Right kidney (tissue), 9 donors: ENCODE measurements at places on chromosomes 7 and 10.

DNA sequence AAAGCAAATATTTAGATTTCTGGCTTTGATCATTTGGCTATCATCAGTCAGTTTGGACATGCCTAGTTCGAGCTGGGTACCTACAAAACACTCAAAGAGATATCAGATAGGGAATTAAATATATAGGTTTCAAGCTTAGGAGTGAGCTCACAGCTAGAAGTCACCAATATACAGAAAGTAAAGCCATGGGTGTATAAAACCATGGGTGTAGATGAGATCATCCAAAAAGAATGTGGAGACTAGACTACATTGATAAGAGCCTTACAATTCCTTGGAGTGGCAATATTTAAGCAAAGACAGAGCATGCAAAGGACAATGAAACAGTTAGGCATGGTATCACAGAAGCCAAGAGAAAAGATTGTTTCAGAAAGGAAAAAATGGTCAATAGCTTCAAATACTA, 7.2 kb upstream of the RALA start:
- DNase-seq: no peak

DNA sequence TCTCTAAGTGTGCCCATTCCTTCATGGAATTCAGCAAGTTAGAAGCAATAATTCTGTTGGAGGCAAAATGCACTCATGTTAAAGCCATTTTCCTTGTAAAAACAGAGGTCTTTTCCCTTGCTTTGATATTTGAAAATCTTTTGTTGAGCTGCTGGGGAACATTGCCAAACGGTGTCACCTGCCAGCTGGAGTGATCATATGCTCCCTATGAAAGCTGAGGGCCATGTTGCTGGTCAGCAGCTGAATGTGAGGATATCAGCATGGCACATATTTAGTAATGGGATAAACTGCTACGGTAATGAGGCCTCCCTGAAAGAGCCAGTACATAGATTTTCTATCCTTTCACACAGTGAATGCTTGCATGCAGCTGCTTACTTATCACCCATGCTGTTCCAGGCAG, 224.3 kb downstream of the THSD7A start:
- no peak for DNase-seq

DNA sequence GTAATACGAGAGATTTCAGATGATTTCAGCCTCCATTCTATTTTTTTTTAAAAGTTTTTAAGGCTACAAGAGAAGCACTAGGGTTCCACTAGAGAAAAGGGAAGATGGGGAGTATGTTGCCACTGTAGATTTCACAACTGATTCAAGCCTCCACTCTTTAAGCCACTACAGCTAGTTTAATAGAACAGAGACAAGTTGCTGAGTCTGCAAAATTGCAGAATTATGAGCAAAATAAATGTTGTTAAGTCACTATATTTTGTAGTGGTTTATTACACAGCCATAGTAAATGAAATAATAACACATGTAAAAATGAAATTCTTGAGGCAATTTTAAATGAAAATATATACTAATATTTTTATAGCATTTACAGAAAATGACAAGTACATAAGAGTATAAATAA, 96.0 kb upstream of the POT1 start:
- DNase-seq: no peak

- peak; percentile 6 for DNase-seq
Measured at GRCh38 chr7:39683216-39683845, 60.0 kb downstream of the RALA start.

- DNase-seq: no peak
Measured at GRCh38 chr10:77800738-77801266, 125.8 kb downstream of the DLG5 start.

DNA sequence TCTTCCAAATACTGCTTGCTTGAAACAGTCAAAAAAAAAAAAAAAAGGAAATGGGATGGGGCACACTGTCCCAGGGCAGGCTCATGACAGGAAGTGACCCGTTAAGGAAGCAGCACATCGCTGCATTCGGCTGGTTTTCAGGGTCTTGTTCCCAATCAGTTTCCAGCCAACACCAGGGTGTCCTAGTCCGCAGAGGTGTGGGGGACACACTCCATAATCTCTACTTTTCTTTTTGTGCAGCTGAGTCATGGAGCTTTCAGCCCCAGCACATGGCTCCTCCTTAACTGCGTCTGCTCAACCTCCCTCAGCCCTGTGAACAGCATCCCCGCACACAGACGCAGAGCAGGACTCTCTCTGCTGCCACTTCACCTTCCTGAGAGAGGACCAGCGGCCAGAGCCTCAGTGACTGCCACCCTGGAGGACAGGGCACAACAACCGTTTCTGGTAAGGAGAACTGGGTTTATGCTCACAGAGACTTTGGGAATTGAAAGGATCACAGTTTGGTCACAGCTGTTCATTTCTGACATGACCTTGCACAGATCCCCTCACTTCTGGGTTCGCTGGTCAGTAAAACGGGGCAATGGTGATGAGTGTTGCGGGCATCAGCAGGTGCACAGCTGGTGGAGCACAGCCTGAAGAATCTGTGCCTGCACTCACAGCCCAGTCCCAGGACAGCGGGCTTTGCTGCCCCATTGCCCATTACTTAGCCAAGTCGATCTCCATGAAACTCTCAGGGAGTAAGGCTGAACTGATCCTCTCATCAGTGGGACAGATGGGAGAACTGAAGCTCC, at the start of gene GIMAP5:
TSS of gene GIMAP5 (plus strand) at position 154 of the 791 bp plus-strand sequence. CDS start 3,467 bp downstream, outside the sequence.
- DNase-seq: no peak

DNA sequence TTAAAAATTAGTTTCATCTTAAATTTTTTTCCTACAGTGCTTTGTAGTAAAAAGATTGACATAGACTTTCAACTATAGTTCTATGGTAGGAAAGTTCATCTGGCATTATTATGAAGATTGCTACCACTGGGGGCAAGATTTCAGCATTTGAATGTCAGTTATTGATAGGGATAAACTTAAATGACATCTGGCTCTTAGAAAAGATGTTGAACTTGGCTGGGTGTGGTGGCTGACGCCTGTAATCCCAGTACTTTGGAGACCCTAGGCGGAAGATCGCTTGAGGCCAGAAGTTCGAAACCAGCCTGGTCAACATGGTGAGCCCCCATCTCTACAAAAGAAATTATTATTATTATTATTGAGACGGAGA, 1.4 kb upstream of the TRA2A start:
- no peak for DNase-seq

DNA sequence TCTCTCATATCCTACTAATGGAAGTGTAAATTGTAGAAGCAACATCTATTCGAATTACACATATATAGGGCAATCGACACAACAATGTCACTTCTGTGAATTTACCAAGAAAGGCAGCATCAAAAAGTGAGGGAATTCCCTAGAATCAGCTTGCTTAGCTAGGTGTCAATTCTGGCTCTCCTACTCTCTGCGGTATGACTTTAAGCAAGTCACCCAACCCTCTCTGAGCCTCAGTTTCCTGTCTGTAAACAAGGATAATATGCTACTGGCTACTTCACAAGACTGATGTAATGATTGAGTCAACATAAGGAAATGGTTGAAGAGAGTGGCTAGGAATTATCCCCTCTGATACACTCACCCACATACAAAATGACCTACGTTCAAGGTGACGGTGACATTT, 19.4 kb downstream of the CCDC6 start:
- DNase-seq: no peak

GRCh38 chr10:125721035-125721434, 1.5 kb downstream of the EDRF1 start:
- DNase-seq: no peak

- DNase-seq: no peak
Measured at GRCh38 chr7:136326045-136326609, 349.0 kb upstream of the MTPN start.

DNA sequence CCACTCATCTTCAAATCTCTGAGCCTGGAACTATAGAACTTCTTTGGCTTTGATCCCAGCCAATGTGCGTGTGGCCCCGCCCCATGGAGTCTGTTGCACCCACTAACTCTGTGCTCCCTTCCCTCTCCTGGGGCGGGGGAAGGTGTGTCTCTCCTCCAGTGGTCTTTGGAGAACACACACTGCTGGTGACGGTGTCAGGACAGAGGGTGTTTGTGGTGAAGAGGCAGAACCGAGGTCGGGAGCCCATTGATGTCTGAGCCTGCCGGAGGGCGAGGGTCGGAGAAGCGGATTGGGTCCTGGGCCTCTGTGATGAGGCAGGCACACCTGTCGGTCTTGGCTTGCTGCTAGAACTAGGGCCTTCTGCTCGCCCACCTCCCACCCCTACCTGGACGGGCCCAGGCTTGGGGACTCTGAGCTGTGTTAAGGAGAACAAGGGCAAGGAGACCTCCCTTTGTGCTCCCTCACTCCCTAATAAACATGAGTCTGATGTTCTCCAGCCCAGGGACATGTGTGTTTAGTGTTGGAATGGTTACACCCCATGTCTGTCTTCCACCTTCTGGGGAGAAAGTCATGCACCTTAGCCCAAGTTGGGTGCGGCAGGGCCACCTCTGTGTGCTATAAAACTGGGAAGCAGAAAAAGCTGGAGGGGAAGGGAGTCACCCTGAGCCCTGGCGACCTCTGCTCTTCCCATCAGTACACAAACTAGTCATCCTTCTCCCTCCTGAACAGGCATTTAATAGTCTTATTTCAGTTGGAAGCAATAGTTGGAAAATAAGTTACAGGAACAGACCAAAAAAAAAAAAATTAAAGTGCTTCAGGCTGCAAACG, 4.6 kb downstream of the TRAPPC14 start:
- no peak for DNase-seq

- no peak for DNase-seq
Measured at GRCh38 chr7:110534241-110534931, 556.5 kb upstream of the LRRN3 start.

DNA sequence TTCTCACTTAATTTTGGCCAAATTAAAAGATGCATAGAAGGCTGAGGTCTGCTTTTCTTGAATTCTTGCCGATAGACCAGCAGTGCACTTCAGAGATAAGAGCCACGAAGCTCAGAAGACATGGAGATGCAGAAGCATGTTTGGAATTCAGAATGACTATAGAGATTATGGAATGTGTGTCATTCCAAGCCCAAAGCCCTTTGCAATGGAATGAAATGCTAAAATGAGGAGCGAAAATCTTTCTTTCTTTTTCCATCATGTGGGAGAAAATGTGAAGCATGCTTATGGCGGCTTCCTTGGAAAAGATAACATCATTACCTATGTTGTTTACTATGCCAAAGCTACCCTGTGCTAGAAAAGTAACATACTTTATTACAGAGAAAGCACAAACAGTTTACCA, 257.0 kb upstream of the RNF32 start:
- no peak for DNase-seq

- no peak for DNase-seq
Measured at GRCh38 chr10:11740907-11741306, 1.3 kb upstream of the ECHDC3 start.

- DNase-seq: no peak
Measured at GRCh38 chr7:47329320-47329926, 252.5 kb downstream of the TNS3 start.

DNA sequence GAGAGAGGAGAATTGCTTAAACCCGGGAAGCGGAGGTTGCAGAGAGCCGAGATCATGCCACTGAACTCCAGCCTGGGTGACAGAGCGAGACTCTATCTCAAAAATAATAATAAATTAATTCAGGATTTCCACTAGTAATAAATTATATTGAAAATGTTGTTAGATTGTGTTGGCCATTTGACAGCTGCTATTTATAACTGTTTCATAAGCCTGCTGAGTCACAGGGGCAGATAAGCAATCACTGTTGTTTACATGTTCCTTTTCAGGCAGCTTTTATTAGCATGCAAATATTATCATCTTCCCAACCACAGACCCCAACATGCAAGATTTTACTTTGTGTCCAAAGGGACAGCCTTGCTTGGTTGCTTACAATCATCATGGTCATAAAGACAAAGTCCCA, 49.5 kb upstream of the ZNF138 start:
- no peak for DNase-seq

GRCh38 chr10:89120931-89121763, 86.0 kb downstream of the CH25H start:
- no peak for DNase-seq

- no peak for DNase-seq
Measured at GRCh38 chr7:71096351-71096750, 35.6 kb upstream of the GALNT17 start.

DNA sequence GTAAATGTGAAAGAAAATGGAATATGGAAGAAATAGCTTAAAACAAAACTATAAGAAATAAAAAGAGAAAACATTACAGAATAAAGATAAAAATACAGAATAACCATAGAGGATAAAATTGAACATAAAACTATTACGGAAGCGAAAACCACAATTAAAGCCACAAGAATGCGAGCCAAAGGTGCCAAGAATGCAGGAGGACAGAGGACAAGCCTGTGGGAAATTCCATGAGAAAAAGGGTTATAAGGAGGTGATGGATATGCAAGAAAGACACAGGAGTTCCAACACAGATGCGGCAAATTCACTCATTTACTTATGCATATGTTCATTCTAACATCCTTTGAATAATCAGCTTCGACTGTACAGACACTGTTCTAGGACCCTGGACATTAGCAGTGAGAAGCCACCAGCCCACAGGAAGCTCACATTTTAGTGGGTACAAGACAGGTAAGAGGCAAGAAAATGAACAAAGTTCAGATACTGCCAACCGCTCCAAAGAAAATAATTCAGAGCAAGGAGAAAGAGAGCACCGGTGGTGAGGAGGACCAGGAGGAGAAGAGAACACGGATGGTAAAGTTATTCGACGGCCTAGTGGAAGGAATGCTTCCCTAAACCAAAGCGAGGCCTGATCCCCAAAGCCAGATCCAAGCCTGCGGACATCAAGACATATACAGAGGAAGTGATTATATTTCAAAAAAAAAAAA, 213.7 kb upstream of the MGMT start:
- no peak for DNase-seq

DNA sequence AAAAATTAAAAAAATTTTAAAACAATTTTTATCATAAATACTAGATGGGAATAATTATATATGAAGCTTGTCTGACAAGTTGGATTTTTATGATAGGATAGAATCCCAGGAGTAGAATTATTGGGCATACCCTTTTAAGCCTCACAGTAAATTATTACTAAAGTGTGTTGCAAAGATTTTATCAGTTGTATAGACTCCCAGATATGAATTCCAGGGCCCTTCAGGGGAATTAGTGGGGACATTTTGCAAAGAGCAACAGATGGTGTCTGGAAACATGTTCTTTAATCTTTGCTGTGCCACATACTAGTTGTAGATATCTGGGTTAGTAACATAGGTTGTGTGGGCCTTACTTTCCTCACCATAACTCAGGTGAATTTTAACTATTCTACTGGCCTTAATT, 28.7 kb downstream of the ZEB1 start:
- DNase-seq: no peak

GRCh38 chr10:17788646-17789045, 20.5 kb upstream of the MRC1 start:
- DNase-seq: no peak

- DNase-seq: no peak
Measured at GRCh38 chr10:116985611-116986010, 19.4 kb downstream of the SHTN1 start.
